Anterior cingulate cortex (tissue), 58 donors: ENCODE measurements at places on chromosomes 5 and 9.
A peak's percentile ranks its signal among the peaks of the same experiment; 100 is the strongest.

DNA sequence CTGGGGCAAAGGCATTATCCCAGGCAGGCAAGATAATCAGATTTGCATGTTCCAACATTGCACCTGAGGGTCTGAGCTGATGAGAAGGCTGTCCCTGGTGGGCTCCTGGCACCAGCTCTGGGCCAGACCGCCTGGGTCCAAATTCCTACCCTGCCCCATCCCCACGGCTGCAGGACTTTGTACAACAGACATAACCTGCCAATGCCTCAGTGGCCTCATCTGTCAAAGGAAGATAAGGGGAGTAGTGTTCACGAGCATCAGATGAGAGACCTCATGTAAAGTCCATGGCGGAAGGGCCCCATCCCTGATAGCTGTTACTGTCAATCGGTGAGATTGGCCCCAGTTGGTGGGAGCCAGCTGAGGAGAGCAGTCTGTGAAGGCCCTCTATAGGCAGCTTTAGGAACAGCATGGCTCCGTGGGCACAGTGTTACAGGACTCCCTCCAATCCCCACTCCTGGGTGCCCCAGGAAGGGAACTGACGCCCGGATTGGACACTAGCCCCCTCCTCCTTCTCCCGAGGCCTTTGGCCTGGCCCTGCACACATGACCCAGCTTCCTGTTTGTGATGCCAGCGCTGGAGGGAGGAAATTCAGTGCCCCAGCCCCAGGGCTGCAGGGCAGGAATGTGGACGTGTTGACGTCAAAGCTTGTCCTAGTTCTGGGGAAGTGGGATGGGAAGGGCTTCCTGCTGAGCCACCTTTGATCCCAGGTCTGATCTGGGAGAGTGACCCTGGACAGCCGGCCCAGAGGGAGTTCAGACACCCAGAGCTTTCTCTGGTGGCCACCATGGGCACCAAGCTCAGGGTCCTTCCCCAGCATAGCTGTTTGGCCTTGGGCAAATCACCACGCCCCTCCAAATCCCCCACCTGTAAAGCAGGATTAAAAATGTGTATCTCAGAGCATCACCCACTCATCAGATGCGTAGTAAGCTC lies 56.2 kb downstream of the DUSP1 start:
- peak; percentile 40 for DNase-seq

DNA sequence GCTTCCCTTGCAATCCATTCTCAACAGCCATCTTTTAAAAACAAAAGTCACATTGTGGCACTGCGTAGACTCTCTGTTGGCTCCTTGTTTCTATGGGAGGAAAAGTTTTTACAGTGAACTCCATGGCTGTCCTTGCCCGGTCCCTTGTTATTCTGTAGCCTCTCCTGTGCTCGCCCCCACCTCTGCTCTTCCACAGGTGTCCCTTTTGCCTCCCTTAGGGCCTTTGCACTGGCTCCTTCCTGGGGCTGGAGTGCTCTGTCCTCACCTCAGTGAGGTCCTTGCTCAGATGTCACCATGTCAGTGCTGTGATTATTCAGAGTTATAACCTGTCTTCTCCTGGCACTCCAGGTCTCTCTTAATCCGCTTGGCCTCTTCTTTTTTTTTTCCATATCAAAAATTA lies 308.8 kb downstream of the DOCK8 start:
- DNase-seq, result no peak

- no peak for DNase-seq
These were observed 59.1 kb downstream of the CDC42SE2 start for GRCh38 chr5:131322926-131323325.

DNA sequence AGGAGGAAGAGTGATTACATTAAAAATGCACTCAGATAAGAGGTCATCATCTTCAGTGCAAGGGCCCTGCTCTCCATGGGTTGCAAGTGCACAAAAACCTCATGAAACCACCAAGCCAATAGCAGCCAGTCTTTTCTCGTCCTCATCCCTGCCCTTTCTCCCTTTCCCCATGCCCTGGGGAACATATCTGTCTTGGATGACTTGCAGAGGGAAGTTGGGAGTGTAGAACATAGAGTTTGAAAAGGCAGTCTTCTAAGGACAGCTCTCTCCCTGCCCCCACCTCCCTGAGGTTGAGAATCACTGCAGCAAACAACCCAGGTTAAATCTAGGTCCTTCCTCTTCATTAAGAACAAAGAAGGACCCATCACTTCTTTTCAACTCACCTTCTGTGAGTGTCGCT lies 22.0 kb downstream of the DDX31 start:
- DNase-seq, result no peak

GRCh38 chr5:140221697-140222223 lies 46.8 kb downstream of the CYSTM1 start:
- DNase-seq, result no peak

DNA sequence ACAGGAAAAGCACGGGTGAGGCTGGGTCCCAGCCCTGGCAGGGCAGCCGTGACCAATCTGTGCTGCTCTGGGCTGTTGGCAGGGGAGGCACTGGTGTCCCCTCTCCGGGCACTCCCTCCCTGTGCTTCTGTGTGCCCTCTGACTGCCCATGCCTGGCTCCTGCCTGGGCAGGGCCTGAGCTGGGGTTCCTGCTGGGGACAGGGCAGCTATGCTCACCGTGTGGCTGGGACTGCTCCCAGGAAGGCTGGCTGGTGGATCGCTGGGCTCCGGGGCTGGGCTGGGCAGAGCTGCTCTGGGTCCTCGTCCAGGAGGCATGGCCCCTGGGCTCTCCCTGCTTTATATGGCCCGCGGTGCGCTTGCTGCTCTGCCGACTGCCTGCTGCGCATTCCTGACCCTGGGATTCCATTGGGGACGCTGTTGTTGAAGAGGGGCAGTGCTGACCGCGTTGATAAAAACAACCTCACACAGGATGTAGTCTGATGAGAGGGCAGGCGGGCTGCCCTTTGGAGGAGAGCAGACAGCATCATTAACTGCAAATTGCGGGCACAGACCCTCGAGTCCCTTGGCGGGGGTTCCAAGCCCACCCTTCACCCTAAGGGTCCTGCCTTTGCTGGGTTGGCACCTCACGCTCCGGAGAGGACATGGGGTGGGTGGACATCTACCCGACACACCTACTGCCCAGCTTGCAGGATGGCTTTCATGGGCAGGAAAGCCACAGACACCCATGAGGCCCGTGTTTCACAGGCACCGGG lies 955 bp downstream of the QRFP start:
- no peak for DNase-seq

DNA sequence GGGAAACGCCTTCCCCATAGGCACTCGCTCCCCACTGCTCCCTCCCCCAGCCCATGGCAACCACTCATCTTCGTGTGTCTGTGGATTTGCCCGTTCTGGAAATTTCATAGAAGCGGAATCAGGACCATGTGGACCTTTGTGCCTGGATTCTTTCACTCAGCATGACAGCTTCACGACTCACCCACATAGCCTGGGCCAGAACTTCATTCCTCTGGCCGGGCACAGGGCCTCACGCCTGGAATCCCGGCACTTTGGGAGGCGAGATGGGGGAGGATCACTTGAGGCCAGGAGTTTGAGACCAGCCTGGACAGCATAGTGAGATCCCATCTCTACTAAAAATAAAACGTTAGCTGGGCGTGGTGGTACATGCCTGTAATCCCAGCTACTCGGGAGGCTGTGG lies 12.1 kb upstream of the DIPK1B start:
- no peak for DNase-seq

DNA sequence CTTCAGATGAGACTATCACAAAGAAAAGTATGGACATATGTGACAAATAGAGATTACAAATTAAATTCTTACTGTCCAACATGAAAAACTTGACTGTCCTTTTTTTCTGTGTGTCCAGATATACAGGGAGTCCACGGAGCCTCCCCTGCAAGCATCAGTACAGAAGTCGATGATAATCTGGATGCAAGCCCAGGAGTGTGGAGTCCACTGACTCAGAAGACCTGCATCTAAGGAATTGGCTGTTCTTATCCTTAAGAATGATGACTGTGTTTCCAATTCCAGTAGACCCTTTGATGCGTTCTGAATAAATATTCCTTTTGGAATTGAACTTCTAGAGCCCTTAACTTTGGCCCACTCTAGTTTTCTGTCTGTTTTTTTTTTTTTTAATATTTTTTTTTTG lies 56.7 kb upstream of the TAF11L2 start:
- no peak for DNase-seq

- no peak for DNase-seq
These were observed 44.2 kb upstream of the SPIN1 start for GRCh38 chr9:88344013-88344412.

DNA sequence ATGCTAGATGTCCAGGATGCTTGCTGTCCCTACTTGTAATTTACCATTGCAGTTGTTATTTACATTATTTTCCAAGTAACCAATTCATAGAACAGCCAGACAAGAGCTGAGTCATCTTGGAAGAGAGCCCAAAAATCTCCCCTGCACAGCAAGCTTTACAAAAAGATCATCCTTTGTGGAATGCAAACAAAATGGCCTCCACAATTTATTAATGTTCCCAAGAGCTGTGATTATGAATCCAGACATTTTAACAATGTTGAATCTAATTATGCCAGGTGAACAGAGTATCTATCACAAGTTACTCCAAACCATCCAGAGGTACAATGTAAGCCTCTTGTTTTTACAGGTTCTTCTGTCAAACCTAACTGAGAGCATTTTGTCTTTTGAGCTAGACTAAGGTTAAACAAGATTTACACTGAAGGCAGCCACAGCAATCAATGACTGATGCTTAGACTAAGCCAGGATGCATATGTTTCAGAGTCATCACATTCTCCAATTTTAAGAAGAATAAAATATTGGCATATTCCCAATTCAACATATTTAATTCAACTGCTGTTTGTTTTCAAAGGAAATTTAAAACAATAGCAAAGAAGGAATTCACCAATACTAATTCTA lies 95.3 kb upstream of the SLC12A2 start:
- DNase-seq, result no peak

GRCh38 chr9:94017939-94018531 lies 62.9 kb upstream of the BARX1 start:
- no peak for DNase-seq

- no peak for DNase-seq
These were observed 80.5 kb downstream of the RNF130 start for GRCh38 chr5:179991106-179991505.

DNA sequence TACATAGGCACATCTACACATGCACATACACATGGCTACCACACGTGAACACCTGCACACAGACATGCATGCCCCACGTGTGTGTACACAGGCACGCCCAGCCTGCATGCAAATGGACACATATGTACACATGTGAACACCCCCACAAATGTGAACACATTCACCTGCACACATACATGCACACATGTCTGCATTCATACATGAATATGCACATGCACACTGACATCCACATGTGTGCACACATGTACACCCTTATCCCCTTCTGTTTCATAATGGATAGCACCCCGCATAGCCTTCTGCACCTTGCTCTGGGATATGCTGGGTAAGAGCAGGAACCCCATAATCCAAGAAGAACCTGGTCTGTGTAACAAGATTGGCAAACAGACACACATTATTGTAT lies 66.2 kb downstream of the WNK2 start:
- DNase-seq, result no peak

DNA sequence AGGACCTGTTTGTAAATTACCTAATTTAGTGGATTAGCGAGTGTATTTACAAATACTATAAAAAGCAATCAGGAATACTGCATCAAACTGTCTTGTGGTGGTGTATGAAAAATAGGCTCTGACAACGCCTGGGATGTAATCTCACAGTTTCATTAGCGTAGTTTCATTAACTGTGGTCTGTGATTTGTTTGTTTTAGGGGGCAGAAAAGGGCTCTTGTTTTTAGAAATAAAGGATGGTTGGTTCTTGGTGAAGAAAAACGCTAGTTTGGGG lies 1.4 kb downstream of the SLC44A1 start:
- DNase-seq, result no peak

GRCh38 chr9:108885643-108886348 lies 23.7 kb downstream of the ACTL7A start:
- DNase-seq, result no peak

- DNase-seq, result no peak
These were observed 275.2 kb downstream of the SMARCA2 start for GRCh38 chr9:2290382-2290781.

- DNase-seq, result no peak
These were observed 121.1 kb upstream of the GHR start for GRCh38 chr5:42302186-42302585.

DNA sequence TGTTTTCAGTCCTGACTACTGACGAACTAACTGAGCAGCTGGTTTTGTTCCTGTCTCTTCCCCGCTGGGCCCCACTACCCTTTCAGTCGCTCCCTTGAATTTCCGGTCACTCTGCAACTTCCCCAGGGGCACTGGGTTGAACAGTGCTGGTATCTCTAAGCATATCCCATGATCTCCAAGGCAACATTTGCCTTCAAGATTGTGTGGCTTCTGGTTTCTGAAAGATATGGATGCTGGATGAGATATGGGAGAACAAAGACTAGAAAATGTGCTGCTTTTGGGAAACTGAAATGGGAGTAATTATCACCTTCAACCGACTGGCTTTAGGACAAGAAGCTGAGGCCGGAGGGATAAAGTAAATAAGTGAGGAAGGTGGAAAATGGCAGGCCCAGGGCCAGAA lies 258.2 kb upstream of the PIK3R1 start:
- no peak for DNase-seq

- no peak for DNase-seq
These were observed 82.4 kb upstream of the FBXW11 start for GRCh38 chr5:172088801-172089200.

DNA sequence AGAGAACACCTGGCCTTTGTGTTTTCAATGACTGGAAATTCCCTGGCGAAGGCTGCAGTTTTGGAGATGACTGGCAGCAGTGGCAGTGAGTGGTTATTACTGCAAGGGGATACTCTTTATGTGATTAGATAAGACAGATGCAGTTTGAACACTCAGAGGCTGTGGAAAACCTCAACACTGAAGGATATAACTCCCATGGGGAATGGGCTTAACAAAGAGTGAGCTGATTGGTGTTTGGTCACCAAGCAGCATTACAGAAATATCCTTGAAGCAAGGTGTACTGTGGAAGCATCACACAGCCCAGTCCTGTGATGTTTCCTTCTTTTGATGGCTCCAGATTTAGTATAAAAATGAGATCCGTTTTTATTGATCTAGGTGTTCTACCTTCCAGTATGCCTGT lies 490.7 kb upstream of the PTPRD start:
- DNase-seq, result no peak

GRCh38 chr5:59528202-59528862 lies 365.2 kb downstream of the PDE4D start:
- no peak for DNase-seq

- no peak for DNase-seq
These were observed 199.6 kb downstream of the SYK start for GRCh38 chr9:91001146-91001611.

DNA sequence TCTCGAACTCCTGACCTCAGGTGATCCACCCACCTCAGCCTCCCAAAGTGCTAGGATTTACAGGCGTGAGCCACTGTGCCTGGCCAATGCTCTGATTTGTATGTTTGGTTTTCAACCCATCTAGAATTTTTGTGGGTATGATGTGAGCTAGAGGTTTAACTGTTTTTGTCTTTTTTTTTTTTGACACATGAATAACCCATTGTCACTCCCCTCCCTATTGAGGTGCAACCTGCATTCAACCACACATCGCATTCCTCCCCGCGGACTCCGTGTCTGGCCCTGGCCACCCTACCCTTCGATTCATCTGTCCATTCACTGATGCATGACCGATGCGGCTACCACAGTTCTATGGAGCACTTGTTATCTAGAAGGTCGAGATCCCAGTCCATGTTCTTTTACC lies 9.5 kb upstream of the FAM163B start:
- DNase-seq, result no peak
